ENCODE measurements at places on chromosomes 3 and 15.
A peak's percentile ranks its signal among the peaks of the same experiment; 100 is the strongest.

DNA sequence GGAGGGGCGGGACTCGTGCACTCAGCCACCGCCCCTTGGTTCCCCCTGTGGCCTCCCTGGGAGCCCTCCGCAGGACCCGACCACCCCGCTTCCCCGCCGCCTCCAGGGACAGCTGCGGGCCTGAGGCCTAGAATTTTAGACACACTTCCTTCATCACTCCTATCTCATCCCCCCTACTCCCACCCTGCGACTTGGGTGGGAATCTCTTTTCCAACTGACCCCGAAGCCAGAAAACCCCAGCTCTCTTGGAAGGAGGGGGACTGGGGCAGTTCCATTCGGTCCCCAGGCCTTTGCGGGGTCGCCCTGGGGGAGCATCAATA lies 289 bp upstream of the TFDP2 start:
- no peak for DNase-seq

DNA sequence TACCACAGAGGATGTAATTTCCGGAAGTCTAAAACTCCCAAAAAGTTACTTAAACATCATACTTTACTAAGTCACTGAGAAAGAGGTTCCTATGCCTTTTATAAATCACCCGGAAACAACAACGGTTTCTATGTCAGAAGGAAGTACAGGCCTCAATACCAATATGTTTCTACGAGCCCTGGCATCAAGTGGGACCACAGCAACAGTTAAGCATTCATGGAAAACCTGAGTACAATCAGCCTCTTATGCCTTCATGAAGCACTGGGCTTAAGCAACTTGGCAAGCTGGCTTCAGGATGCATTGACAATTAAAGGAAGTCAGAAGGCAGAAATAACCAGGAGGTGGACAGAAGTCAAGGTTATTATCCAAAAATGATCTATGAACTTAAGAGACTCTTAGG lies 19.1 kb upstream of the B3GNT5 start:
- no peak for DNase-seq

DNA sequence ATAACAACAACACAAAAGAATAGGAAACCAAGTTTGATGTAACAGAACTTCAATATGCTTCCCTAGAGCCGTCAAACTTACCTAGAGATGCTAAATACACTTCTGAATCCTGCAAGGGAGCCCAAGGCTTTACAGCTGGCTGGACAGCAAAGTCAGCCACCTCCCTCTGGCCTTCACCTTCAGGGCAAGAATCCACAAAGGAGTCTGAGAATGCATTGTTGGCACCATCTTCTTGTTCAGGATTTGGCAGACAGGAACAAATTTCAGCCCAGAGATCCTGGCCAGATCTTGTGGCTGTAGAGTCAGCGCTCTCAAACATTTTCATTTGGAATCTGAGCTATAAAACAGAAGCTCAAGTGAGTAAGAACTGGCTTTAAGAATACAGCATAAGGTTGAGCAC lies 2.2 kb downstream of the CCDC32 start:
- no peak for DNase-seq

DNA sequence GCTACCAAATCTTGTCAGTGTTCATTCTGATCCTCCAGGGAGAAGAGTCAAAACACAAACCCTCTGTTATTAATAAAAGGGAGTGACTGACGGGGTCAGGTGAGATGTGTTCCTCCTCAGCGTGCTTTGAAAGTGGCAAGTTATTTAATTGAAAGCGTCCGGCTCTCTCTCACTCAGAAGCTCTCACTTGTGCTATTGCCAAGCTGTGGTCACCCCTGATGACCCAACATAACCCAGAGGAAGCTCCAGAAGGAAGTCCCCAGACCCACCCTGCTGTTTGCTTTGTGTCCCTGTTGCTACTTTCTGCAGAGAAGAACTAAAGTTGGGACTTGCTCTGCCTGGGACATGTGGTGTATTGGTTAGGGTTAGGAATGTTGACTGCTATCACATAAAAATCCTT lies 235.6 kb downstream of the EDEM1 start:
- DNase-seq, result no peak

GRCh38 chr15:47374222-47374621 lies 343.1 kb upstream of the SEMA6D start:
- peak; percentile 15 for DNase-seq

DNA sequence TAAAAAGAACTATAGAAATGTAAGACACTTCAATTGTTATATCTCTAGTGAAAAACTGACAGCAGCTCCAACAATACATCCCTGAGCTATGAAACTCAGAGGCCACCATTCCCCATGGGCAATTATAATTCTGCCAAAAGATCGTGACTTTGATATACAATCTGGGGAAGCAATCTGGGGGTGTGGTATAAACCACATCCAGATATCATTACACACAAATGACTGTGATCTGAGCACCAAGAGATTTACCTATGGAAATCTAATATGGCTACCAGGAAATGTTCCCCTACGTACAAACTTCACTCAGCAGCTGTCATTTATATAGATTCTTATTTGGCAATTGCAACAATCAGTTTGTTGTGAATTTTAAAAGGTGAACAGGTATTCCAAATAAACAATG lies 110.3 kb downstream of the FRMD5 start:
- DNase-seq, result no peak

- no peak for DNase-seq
These were observed 39.8 kb upstream of the SPRED1 start for GRCh38 chr15:38212729-38213351.

GRCh38 chr3:55860049-55860721 lies 373.1 kb upstream of the WNT5A start:
- no peak for DNase-seq

DNA sequence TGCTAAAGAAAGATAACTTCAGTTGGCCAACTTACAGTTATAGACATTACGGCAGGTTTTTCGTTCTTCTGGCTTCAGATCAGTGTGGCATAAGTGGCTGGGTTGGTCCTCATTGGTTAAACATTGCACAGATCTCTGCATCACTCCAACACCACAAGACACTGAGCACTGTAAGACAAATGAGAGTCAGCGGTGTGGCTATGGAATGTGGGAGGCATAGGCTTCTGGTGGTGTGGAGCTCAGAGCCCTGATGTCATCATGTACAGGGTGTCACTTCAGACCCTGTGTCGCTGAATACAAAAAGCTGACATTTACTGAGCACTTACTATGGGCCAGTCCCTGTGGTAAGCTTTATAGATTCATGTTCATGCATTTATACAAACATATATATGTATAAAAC lies 146.0 kb downstream of the ADAMTS9 start:
- no peak for DNase-seq

- no peak for DNase-seq
These were observed 34.5 kb upstream of the B3GALNT1 start for GRCh38 chr3:161139686-161140085.

DNA sequence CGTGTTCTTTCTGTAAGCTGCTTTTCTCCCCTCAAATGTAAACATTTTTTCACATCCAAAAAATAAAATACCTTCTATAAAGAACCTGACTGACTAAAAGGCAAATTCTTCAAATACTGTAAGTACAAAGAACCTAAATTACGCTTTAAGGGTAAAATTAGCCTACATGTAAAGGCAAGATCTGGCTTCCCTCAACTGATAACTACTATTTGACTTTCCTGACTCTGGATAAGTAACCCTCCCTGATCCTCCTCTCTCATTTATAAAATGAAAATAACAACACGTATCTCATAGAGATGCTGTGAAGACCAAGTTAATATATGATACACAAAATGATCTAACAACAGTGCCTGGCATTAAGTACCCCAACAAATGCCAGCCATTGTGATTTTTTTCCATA lies 12.2 kb downstream of the ADAM10 start:
- no peak for DNase-seq

DNA sequence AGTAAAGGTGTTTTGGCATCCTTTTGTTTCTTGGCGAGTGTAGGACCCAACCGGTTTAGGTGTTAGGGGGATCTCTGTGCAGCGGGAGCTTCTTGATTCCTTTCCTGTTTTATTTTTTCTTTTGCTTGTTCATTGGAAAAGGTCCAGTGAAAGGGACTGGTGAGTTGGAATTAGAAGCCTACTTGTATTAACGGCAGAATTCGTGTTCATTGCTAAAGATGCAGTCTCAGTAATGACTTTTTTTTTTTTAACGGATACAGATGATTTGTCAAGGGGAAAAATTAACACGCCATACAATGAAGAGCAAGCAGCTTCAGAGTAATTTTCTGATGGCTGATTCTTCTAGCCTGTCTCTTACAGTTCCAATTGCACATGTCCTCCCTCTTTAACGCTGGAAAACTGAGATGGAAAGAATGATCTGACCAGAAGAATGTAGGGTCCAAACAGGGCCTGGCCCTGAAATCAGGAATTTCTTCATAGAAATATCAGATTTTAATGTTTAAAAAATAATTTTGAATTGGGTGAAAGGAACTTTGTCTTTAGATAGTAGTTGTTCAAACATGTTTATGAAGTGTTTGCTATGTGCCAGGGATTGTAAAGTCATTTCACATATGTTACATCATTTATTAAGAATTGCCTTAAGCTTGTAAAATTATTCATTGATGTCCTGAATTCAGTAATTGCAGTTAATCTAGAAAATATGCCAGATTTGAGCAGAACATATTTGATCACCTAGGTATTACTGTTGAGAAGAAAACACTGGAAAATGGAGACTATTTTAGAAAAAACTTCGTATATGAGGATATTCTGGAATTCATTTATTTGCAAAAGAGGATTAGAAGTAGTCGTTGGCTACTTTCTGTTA lies 1.4 kb downstream of the MAPK6 start:
- no peak for DNase-seq

- no peak for DNase-seq
These were observed 286.7 kb upstream of the SOX2 start for GRCh38 chr3:181425074-181425473.

GRCh38 chr3:182789371-182789770 lies 3.9 kb upstream of the ATP11B start:
- DNase-seq, result no peak

GRCh38 chr15:100918690-100919480 lies at the start of gene LRRK1:
LRRK1 (plus strand) TSS chr15:100919357; CDS start chr15:100924633, 5,276 bp downstream.
- DNase-seq, result no peak

DNA sequence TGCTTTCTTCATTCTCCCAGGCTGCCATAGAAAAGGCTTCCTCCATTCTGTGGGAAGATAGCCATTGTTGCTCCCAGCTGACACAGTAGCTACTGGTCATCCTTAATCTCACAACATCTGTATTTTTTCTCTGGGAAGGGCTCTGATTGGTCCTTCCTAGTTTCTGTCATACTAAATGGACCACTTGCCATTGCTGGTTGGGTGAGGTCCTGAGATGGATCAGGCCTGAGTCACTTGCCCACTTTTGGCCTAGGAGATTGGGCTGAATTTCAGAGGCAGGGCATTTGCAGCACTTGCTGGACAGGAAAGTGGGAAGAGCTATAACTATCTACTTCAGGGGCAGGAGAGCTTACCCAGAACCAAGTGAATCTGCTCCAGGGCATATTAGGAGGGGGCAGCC lies 106.5 kb upstream of the PROK2 start:
- DNase-seq, result no peak

DNA sequence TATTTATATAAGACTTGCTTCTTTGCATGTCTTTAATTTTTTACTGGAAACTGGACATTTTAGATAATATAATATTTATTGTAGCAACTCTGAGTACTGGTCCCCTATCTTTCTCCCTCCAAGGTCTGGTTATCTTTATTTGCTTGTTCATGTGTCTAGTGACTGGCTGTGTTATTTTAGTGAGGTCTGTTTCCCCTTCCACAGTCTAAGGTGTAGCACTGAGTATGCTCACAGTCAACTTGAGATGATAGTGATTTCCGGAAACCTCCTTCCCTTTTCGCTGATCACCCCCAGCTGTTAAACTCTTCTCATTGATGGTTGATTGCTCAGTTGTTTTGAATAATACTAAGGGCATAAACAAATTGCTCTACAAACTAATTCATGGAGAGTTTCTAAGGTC lies 37.0 kb downstream of the PCNP start:
- DNase-seq, result peak; percentile 10

DNA sequence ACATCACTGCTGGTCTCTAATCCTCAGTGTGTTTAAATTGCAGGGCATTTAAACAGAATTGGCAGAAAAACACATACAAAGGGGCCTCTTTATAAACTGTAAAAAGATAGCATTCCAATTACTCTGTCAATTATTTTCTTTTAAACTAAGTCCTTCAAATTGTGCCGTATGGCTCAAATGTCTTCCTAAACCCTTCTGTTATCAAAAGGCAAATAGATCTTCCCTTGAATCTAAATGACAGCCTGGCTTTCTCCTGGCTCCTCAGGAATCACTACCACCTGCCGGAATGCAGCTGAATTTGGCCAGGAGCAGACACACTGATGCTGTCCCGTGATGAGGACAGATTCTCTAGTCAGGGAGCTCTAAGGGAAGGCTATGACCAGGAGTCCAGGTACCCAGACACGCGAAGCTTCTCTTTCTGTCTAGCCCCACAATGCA lies 85.6 kb downstream of the IGF2BP2 start:
- DNase-seq, result no peak

GRCh38 chr15:90062023-90062442 lies 40.2 kb downstream of the IDH2 start:
- DNase-seq, result peak; percentile 77

DNA sequence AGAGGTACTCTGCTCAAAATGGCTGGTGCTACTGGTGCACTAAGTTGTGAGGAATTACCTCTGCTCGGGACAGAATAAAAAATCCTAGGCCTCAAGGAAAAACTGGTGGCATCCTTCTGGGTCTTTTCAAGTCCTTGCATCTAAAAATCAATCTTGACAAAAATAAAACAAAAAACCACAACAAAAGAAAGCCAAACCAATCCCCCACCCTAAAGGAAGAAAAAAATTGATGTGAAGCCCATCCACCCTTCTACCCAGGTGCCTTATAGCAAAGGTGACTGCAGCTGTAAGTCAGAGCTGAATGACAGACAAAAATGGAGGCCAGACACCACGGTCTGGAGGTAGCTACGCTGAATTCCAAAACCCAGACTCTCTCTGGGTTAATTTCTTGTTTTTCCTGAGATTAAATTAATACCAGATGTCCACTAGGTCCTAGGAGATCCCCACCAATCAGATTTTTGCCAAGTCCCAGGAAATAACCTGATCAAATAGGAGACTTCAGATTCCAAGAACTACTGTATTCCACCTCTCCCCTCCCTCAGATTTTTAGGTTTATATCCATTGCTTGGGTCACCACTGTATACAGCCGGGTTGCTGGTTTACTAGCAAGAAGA lies 33.5 kb downstream of the ABCC5 start:
- DNase-seq, result no peak

DNA sequence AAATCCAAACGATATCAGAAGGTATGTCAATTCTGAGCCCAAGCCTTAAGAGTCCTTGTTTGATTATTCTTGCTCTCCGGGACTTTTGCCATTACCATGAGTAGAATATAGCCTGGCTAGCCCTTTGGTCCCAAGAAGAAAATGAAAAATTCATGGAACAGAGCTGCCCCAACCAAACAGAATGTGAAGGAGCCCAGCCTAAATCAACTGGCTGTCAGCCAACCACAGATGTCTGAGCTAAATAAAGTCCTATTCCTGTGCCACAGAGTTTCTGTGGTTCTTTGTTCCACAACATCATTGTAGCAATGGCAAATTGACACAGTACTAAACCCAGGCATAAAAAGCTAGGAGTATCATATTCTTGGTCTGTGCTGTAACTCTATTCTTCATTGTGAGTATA lies 185.2 kb downstream of the CPNE4 start:
- DNase-seq, result no peak

DNA sequence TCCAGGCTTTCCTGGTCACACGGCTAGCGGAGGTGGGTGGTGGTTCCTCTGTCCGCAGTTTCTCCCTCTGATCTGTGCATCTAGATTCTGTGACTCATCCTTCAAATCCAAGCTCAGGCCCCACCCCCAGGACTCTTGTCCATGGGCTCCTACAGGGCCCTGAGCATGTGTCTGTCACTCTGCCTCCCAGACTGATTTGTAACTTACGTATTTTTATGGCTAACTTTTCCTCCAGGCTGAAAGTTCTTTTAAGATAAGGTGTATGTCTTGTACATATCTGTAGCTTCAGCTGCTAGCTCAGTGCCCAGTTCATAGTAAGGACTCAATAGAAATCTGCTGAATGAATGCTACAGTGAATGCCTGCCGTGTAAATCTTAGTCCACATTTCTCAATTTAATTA lies 8.0 kb downstream of the ESYT3 start:
- no peak for DNase-seq

All from H1 (cell line).